ENCODE measurements at places on chromosomes 6 and 20.

DNA sequence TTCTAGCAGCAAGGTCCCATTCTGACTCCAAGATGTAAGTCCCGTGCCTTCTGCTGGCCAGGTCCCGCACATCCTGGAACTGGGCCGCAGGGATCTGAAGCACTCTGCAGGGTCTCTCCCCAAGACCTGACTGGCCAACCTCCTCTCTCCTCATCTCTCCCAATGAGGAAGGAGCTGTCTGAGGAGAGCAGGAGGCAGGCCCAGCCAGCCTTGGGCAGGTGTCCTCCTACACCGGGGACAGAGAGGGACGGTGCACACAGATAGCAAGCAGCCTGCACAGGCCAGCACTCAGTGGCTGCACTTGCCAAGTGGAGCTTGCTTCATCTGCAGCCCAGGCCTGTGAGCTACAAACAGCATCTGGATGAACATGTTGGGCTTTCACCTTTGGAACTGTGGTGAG is 76.8 kb upstream of the CD93 start:
- no peak for DNase-seq

DNA sequence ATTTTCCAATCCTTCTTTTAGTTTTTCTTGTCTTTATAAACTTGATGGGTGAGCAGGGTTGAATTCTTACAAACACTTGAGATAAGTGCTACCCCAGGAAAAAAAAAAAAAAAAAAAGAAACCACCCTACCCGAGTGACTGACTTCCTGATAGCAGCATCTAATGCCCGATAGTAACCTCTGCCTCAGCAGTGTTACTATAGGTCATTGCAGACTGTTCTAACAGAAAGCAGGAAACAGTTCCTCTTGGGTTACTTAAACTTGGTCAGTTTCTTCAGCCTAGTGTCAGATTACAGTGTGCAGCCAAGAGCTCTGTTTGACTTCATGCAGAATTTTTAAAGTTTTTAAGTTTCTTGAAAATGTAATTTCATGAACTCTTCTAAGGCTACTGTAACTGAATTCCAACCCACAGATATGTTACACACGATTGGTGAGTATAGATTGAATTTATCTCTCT is 2.1 kb downstream of the MYLIP start:
- no peak for DNase-seq

DNA sequence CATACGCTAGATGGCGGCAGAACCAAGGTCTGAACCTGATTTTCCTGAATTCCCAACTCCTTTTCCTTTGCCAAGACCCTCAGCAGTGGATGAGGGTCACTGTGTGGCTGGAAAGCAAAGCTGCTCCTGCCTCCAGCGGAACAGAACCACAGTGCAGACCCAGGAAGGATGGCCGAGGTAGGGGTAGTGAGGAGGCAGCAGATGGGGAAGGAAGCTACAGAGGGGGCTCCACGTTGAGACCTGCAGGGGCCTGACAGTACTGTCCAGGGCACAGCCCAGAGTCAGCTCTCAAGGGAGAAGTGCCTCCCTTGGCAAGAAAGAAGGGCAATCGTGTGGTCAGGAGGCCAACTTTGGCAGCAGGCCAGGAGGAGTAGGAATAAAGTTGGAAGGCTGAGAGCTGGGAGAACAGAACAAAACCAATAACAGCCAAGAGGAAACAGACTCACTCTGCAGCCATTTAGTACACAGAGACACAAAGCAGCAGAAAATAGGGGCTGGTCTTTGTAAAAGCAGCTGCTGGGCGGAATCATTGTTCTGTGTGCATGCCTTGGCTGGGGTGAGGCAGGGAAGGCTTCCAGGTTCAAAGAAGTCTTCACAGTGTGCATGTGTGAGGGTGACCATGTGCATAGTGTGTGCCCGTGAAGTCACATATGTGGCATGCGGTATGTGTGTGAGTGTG is 3.1 kb downstream of the GABRR2 start:
- no peak for DNase-seq

DNA sequence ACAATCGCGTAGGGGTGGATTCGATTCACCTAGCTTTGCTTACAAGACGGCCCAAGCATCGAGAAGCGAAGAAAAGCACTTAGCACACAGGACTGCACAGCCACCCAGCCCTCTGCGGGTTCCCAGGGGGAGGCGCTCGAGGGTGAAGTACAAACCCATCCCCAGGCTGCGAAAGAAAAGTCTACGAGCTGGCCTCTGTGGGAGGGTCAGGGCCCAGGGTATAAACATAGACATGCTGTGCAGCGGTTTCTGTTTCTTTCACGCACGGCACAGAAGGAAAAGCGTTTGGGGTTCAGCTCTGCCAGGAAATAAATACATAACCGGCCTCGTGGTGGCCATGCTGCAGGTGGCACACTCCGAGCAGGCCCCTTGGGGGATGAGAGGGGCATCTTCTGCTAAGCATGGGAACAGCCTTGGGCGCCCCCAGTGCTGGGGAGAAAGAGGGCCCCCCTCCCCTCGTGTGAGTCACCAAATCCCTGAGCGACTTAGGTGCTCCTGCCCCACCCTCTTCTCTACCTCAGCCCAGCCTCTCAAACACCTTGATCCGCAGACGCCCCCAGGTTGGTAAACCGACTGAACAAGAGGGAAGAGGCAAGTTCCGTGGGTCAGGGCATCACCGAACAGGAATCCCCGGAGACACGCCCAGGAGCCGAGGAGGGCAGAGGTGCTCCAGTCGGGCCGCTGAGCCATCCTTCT is 91.6 kb upstream of the RIPOR2 start:
- peak; percentile 67 for DNase-seq

DNA sequence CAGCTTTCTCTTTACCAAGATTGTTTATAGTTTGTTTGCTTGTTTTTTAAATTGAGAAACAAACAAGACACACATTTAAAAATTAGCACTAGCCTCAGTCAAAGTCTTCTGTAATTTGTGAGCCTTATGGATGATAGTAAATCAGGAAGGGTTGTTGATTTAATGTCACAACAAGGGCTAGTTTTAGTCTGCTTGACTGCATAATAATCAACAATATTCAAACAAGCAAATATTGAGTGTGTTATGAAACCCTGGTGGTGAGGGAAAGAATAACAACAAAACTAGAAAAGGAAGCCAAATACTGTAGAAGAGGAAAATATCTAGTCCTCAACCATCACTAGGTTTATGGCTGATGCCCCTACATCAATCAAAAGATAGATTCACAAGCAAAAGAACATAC is 228.6 kb downstream of the TBC1D7 start:
- no peak for DNase-seq

GRCh38 chr6:136137008-136137692 is 113.0 kb downstream of the MTFR2 start:
- no peak for DNase-seq

Data from activated CD4-positive, alpha-beta T cell treated with anti-CD3 and anti-CD28 coated beads for 1 hour (primary cell).